ENCODE measurements at places on chromosomes 16 and 17.

DNA sequence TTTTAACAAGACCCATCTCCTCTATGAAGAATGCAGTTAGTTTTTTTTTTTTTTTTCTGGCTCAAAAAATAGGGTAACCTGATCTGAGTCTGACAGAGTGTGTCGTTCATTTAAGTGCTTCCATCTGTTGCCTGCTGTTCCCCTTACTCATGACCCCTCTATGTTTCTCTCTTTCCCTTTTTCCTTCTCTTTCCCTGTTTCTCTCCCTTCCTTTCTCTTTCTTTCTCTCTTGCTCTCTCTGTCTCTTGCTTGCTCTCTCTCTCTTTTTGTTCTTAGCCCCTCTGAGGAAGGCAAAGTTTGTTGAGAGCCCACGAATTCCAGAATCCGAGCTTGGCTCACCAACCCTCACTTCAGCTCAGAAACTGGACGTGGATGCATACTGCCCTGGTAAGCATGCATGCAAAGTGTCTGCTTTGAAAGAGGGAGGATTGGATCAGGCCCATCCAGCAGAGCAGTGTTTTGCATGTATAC, 185.0 kb downstream of the TANC2 start:
- no peak for DNase-seq

DNA sequence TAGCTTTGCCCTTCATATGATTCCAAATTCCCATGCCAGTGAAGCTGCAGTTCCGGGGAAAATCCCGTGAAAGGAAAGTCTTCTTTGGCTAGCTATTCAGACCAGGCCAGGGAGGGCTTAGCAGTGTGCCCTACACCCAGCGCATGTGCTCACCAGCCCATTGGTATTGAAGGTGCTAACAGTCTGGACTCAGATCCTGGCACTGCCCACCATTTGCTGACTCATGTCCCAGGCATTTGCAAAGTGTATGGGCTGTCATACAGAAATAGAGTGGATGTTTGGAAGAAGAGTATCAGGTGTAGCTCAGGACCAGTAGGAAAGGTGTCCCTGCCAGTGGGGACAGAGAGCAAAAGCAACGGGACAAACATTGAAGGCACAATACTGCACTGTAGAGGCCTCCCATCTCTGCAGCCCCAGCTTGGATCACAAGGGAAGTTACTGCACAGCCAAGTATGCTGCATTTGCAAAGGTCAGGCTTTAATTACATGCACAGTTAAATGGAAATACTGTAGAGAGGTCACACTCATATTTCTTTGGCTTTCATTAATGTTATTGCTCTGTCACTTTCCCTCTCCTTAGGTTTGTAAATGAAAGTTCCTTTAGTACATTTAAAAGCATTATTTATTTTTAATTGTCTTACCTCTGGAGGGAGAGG, 220.0 kb downstream of the IRX3 start:
- DNase-seq, result no peak

GRCh38 chr16:48895142-48895541, 285.2 kb upstream of the N4BP1 start:
- no peak for DNase-seq

DNA sequence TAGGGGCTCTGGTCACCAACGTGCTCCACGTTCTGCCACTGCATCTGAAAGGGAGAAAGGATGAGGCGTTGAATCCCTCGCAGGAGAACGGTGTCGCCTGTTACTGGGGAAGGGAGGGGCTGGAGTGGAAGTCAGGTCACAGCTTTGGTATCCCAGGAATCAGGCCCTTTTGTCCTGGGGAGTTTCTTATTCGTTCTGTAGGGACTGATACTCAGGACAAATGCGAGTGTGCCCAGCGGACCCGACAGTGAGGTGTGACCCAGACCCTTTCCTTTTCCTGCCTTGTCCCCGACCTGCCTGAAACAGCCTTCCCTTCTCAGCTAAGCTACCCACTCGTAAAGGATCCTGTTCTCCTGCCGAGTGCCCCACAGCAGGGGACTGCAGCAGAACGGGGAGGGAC, 177.5 kb downstream of the VPS53 start:
- no peak for DNase-seq

- DNase-seq, result no peak
Measured at GRCh38 chr17:339193-340061, 13.2 kb downstream of the RPH3AL start.

DNA sequence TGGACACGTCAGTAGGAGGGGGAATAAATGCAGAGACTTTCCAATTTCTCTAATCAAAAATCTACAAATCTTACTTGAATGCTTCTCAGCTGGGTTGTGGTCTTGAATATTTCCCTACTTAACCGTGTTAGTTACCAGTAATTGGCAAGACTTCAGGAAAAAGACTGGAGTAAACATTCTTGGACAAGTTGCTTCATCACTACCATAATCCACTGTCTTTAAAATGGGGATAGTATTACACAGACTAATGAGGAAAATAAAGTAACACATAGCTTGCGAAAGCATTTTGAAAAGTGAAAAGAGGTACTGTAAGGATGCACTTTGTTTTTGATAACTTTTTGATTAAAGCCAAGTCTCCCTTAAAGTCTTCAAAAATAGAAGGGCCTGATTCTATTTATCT, 18.4 kb downstream of the MYH1 start:
- no peak for DNase-seq

GRCh38 chr17:16676676-16677268, 13.3 kb upstream of the CCDC144A start:
- no peak for DNase-seq

- DNase-seq, result no peak
Measured at GRCh38 chr17:2337544-2338314, 428 bp downstream of the SGSM2 start.

DNA sequence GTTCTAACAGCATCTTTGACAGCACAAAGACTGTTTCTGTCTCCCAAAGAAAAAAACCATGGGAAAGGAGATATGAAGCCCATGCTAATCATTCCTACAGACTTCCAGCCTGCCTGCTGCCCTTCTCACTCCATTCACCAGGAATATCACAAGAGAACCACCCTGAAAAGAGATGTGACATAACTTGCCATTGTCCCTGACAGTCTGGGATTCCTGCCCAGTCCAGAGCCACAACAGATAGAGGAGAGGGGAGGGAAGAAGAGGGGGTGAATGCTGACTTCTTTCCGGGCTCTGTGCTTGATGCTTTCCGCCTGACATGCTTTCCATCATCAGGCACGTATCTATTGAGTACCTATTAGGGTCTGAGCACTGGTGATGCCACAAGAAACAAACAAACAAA, 31.6 kb upstream of the ASIC2 start:
- no peak for DNase-seq

DNA sequence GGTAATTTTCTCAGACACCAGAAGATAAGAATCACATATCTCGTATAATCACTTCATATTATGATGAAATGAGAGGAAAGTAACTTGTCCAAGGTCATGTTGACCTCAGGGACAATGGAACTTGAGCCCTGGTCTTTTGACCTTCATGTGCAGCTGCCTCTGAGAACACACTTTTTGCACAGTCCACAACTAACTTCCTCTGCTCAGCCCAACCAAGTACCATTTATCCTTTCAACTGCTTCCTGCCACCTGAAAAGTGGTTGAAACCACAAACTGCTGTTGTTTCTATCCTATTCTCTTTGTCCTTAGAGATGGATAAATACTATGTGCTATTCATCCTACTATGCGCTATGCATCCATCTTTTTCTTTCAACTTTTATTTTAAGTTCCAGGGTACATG, 2.3 kb upstream of the CCL1 start:
- no peak for DNase-seq

GRCh38 chr17:9612006-9612405, 33.3 kb upstream of the USP43 start:
- DNase-seq, result no peak

Data from esophagus squamous epithelium (tissue), 5 donors.